SK-N-DZ (cell line): ENCODE measurements at places on chromosomes 5 and 9.

- DNase-seq = no peak
These were observed 15.9 kb downstream of the MAN2A1 start for GRCh38 chr5:109705596-109705995.

DNA sequence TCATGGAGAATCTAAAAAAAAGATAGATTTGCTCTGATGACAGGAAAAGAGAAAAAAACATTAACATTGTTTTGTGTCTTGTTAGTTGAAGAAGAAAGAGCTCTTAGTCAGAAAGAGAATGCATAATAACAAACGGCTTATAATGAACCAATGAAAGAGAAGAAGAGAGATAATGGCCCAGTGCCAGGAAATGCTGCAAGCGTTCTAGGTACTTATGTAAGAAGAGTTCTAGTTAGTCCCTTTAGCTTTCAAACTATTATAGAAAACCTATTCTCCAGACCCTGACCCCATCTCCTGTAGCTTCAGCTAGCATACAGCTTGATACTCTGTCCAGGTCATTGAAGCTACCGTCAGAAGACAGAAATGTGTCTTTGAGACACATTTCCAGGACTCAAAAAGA is 70.2 kb downstream of the FBXL17 start:
- DNase-seq = no peak

DNA sequence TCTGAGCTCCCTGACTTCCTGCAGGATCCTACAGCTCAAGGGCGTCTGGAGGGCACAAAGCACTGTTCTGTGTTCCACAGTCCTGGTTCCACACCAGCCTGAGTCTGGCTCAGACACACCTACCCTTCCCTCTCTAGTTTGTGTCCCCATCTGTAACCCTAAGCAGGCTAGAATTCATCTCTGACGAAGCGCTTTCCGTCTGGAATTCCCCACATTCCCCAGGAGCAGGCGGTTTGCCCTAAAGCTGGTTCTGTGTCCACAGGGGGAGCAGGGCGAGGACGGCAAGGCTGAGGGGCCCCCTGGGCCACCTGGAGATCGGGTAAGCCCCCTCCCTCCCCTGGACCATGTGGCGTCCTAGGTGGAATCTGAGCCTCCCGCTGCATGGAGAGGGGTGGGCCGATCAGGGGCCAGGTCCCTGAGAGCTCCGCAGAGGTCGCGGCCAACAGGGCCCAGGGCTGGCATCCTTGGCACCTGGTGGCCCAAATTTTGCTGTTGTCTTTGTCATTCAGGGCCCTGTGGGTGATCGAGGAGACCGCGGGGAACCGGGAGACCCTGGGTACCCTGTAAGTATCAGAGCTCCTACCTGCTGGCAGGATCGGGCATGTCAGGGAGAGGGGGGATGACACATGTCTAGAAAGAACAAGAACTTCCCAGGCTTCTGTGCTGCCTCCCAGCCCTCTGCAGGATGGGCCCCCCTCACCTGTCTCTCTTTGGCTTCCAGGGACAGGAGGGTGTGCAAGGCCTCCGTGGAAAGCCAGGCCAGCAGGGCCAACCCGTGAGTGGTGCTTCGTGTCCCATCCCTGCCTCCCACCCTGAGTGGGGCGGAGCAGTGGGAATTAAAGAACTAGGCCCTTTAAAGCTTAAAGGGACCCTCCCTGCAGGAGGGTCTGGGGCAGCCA is 34.5 kb upstream of the ORM1 start:
- DNase-seq = no peak

DNA sequence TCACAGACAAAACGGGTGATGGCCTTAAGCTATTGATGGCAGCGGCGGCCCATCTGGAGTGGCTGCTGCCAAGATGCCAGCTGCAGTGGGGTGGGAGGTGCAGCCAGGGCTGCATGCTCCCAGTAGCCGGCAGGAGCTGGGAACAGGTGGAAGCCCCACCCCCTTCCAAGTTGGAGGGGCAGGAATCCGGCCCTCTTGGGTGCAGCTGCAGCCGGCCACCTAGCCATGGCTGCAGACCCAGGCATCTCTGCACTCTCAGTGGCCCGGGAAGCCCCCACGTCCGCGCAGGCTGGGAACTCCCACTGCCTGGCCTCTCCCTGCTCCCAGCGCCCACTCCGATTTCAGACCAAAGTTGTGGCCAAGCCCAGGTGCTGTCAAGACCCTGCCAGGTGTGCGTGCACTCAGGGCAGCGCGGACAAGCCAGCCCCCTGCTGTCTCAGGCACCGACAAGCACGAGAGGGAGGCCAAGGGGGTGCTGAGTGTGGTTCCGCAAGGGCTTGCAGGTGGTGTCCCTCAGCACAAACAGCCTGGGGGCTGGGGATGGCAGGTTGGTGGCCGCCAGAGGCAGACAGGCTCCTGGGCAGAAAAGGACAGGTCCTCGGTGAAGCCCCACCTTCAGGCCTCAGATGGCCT is 115.1 kb upstream of the TSLP start:
- DNase-seq = peak; percentile 6

DNA sequence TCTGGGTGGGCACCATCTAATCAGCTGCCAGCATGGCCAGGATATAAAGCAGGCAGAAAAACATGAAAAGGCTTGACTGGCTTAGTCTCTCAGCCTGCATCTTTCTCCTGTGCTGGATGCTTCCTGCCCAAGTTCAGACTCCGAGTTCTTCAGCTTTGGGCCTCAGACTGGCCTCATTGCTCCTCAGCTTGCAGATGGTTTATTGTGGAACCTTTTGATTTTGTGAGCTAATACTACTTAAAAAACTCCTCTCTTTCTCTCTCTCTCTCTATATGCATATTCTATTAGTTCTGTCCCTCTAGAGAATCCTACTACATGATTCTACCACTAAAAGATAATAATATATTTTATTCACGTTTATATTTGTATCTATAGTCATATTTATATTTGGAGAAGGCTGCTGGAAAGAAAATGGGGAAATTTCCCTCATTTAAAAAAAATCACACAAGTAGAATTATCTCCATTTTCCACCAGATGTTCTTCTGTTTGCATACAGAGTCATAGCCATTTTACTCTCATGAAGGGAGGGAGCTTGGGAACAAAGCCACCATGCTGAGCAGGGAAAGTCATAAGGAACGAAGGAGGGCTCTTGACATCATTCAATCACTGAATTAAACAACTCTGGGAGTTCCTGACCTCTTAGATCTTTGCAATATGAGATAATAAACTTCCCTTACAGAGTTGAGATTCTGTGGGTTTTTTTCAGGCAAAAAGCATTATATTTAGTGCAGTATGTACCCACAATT is 1137.4 kb upstream of the CDH18 start:
- no peak for DNase-seq

- DNase-seq = no peak
These were observed 24.0 kb upstream of the ANKRD31 start for GRCh38 chr5:75260708-75261107.
